ENCODE measurements at places on chromosomes 11 and 22.

DNA sequence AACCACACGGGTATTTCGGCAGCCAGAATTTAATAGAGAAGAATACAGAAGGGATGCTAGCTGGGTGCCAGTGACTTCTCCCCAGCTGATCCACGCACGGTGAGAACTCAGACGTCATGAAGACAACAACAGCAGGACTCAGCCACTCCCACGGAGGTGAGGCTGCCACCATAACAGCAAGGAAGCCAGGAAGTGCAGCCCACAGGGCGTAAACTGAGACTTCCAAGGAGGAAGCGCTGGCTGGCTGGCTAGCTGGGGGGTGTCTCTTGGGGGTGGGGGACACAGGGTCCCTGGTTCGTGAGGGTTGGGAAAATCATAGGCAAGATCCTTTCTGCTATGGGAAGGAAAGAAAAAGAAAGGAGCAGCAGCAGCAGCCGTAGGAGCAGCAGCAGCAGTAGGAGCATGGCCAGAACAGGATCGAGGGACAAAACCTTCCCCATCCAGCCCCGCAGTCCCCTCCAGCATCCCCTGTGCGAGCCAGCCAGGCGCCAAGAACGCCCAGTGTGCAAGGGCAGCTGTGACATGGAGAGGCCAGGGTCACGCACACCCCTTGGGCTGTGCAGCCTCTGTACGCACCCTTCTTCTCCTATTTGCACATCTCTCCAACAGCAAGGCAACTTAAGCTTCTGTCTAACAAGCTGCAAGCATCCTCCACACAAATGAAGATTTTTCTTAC, 49.6 kb upstream of the SHANK2 start:
- no peak for DNase-seq

DNA sequence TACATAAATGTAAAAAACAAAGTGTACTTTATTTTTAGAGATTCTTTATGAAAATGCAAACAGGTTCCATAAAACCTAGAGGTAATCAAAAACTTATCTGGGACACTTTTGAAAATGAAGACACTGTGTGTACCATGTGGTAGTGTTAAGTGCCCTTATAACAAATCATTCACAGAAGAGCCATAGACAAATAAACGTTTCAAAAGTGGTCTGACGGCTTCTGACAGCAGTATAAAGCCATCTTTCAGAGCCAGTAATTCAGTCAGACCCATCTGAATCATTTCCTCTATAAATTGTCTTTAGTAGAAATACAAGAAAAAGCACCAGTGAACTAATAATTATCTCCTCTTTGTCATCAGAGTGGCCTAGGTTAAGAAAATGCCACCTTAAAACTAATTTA, 100.0 kb downstream of the PAX6 start:
- DNase-seq, result no peak

DNA sequence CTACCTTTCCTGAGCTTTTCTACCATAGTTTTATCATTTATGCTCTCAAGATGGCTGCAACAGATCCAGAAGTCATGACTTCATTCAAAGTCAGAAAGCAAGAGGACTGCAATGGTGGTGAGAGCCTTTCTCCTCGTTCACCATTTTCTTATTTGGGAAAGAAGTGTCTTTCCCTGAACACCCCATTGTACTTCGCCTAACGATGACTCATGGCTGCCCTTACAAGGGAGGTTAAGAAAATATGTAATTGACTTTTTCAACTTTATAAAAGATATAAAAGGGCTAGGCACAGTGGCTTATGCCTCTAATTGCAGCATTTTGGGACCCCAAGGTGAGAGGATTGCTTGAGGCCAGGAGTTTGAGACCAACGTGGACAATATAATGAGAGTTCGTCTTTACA, 541.7 kb downstream of the METTL15 start:
- DNase-seq, result no peak

DNA sequence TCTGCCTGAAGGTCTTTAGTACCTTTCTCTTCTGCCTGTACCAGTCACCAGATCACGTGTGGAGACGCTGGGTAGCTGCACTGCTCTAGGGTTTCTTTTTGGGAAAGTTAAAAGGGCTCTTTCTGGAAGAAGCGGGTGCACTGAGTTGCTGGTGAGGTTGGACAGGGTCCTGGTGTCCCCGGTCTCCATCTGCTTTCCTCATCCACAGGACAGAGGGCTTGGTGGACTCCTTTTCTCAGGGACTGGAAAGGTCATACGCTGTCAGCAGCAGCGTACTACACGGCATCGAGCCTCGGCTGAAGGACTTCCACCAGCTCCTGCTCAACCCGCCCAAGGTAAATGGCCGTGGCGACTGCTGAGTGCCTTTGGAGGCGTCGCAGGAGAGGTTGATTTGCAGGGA, 52.8 kb downstream of the SBF1 start:
- no peak for DNase-seq

DNA sequence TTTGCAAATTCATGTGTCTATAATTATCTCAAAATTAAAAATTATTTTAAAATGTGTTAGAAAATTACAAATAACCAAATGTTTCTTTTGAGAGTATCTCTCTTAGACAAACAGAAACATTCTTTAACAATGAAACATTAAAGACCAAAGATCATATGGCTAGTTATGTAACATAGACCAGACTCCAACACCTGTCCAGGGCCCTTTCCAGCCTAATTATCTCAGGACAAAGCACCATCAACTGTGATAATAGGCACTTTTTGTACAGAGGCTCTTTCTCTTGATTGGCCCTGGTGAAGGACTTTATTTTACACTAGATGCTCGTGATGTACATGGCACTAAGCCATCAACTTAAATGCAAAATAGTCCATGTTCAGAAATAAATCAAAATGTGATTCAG, 5.0 kb upstream of the PLEKHA7 start:
- no peak for DNase-seq

- peak; percentile 54 for DNase-seq
Measured at GRCh38 chr11:94925422-94926270, 47.7 kb downstream of the CWC15 start.

DNA sequence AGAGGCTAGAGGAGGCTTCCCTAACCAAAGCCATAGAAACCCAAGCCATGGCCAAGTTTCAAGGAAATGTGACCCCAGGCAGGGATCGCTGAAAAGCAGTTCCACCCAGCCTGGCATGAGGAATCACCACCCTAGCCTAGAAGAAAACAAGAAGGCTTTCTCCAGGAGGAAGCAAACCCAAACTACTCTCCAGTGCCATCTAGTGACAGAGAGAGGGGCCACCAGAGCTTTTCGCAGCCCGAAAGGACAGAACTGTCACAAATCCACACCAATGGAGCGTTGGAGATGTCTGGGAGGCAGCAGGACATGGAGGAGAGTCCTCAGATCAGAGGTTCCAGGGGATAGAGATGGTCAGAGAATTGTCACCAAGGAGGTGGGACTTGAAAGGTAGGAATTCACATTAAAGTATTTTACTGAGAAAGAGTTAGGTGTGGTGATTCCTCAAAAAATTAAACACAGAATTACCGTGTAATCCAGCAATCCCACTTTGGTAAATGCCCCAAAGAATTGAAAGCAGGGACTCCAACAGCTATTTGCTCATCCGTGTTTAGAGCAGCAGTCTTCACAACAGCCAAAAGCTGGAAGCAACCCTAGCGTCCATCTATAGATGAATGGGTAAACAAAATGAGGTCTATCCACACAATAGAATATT, 67.3 kb upstream of the NUP50 start:
- DNase-seq, result peak; percentile 39

DNA sequence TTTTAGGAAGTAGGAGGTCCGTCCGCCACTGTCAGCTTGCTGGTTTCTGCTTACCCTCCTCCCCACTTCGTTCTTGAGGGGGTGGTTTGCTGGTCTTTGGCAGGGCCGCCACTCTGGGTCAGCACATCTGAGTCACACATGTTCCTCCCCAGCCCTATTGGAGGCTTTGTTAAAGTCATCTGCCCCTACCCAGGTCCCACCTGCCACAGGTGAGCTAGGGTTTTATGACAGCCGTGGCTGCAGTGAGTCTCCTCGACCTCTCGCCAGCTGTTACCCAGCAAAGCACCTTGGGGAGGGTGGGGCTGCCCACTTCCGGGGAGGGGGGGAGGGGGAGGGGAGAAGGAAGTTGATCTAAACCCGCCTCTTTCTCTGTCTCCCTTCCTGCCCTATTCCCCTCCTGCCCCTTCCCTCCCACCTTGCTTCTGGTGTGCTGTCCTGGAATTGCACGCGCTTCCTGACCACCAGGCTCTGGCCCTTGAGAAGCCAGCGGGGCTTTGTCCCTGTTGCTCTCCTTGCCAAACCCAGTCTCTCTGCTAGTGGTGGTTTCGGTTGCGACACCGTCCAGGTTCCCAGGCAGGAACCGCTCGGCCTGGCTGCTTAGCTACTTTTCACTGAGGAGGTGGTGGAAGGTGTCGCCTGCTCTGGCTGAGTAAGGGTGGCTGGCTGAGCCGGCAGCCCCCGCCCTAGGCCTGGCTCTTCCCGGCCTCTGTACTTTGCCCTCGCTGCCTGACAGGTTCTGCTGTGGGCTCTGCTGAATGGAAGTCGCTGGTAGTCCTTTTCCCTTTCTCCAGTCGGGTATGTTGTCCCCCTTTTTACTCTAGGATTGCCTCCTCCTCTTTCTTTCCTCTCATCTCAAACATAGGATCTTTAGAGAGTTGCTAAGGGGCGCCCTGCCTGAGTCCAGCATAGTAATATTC, 28.5 kb downstream of the RCOR2 start:
- peak; percentile 35 for DNase-seq

GRCh38 chr11:122330279-122330965, 214.4 kb upstream of the BLID start:
- no peak for DNase-seq

- DNase-seq, result no peak
Measured at GRCh38 chr22:23065069-23065451, 5.3 kb upstream of the GNAZ start.

DNA sequence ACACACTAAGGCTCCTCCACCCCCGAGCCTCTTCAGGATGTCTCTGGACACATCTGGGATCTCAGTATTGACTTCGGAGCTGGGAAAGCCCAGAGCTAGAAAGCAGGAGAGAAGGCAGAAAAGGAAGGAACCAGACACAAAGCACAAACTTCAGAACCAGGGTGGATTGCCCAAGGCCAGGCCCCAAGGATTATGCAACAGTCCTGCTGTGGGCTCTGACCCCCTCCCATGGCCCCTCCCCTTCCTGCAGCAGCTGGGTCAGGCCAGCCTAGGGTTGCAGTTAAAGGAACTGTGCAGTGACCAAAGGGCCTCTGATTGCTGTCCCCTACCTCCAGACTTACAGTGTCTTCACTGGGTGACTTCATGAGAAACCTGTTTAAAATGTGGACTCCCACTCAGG, 5.3 kb downstream of the KCNE3 start:
- no peak for DNase-seq

GRCh38 chr11:103779054-103779453, 257.4 kb upstream of the DDI1 start:
- no peak for DNase-seq

DNA sequence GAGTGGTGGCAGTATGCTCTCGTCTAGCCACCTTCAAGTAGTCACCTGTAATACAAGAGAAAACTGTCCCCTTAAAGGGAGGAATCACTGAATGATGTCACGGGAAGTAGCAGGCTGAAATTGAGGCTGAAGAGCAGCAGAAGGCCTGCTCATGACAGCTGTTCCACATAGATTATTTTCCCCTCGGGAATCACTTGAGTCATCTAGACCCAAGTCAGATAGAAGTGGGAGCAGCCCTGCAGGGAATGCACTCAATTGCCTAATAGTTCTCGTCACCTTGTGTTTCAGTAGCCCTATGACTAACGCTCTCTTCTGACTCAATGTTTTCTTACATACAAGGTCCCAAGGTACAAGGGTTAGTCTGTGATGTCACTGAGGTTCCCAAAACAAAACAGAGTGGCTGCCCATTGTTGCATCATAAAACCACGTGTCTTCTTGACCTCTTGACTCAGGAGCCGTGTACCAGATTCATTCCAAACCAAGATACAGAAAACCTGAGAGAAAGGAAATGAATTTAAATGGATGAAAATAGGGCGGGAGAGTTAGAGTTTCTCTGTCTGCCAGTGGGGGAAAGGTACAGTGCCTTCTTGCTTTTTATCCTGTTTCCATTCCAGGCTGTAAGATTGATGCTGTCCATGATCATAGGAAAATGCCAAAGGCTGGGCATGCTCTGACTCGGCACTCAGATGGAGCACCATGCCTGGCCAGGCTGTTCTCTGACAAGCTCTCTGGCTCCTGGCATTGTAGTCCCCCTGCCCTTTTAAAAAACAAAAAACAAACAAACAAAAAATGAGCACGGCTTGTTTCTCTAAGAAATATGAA, 21.6 kb upstream of the C11orf96 start:
- no peak for DNase-seq

GRCh38 chr22:50575426-50575941, 2.7 kb downstream of the CPT1B start:
- no peak for DNase-seq

- DNase-seq, result no peak
Measured at GRCh38 chr11:63019506-63019905, 3.9 kb upstream of the SLC22A8 start.

DNA sequence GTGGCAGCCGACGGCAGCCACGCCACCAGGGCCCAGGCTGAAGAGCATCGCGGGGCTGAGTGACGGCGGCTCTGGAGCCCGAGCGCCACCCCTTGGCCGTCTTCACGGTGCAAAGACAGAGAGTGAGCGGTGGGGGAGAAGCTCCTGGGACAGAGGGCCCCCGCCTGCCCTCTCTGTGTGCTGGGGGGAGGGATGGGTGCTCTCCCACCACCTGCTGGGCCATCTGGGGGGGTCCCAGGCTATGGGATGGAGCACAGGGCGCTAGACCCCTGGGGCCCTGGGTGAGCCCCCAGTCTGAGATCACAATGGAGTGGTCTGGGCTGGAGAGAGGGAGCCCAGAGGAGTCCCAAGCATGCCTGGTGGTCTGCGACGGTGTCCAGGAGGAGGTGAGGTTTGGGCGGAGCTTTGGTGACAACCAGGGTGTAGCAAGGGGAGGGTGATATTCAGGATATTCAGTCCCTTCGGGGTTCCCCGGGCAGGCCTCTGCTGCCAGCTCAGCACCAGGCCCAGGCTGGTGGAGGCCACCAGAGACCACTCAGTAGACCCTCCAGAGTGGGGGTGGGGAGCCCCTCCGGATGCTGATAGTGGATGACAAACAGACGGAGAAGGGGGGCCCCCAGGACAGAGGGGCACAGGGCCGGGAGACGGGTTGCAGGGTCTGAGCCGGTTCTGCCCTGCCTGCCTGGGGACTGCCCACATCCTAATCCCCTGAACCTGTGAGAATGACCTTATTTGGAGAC, 78.1 kb upstream of the PRR5 start:
- DNase-seq, result no peak

DNA sequence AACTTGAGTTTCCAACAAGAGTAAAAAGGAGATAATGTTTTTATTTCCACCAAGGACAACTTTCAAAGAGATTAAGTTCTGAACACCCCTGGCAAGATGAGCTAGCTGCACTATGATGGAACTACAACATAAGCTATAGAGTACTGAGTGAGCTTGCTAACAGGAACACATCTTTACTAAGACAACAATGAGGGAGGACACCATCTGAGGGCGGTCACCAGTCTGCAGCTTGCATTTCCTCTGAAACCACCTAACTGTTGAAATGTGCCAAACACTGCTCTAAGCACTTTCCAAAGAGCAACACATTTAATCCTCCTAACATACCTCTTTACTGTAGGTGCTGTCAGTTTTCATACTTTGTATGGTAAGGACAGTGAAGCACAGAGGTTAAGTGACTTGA, 68.4 kb downstream of the TCF20 start:
- DNase-seq, result peak; percentile 32

Measured in T-helper 2 cell (primary cell).